Ascending aorta (tissue), 2 donors: ENCODE measurements at places on chromosomes 11 and 22. TPM values are rescaled to one million over a fixed set of nuclear protein-coding genes. Genes with fewer than 3 reads are reported as not detected.
A peak's percentile ranks its signal among the peaks of the same experiment; 100 is the strongest.

Gene FLRT1
- total RNA-seq = 10.3 TPM

DNA sequence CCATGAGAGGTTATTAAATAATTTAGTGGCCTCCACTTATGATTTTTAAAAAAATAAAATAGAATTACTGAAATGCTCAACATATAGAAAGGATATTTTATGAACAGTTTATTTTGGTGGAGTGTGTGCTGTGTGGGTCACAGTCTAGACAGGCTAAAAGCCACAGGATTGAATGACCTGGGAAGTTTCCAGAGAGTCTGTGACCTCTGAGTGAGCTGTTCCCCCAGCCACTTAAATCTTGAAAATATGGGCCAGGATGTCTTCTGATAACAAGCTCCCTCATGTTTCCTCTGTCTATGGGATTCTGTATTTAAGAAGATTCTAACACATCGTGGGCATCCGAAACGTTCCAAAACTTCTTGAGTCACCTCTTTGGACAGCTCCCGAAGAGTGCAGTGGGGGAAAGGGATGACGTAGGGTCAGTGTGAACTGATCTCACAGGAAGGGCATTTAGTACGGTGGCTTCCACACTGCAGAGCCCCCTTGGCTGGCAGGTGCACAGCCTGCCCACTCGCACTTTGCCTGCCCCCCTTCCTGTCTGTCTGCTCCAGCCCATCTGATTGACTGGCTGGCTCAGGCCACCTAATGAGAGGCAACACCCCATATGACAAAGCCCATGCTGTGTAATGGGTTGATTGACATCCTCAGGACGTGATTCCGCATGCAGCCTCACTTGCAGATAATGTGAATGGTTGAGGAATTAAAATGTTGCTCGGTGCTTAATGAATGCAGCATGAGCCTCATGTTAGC, 97.4 kb downstream of the NTM start:
- no peaks in the 10 kb centered on the region for H3K36me3 ChIP-seq
- H3K4me3 ChIP-seq = no peak overlapping the region
- H3K27me3 ChIP-seq = no peaks in the 10 kb centered on the region
- no peak for DNase-seq

DNA sequence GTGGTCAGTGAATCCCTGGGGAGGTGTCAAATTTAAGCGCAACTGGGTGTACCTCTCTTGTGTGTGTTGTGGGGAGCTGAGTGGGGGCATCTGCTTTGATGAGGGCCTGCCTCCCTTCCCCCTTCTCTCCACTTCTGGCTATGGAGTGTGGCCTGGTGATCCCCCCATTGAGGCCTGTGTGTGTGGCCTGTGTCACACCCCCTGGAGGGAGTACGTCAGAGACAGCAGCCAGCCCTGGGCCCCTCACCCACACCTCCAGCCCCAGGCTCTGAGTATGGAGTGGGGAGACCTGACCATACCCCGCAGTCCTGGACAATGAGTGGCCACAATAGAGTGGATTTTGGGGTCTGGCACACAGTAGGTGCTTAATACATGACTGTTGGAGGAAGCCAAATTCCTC, 51.4 kb upstream of the EIF3D start:
- H3K27me3 ChIP-seq = no peaks in the 10 kb centered on the region
- no peaks in the 10 kb centered on the region for H3K4me1 ChIP-seq
- DNase-seq = no peak
- H3K4me3 ChIP-seq = no peak overlapping the region
- H3K36me3 ChIP-seq = no peaks in the 10 kb centered on the region

GRCh38 chr22:17477391-17477833, 85.9 kb upstream of the SLC25A18 start:
- DNase-seq = no peak
- H3K36me3 ChIP-seq = no peaks in the 10 kb centered on the region

Gene CHEK1
- 0.21 TPM for total RNA-seq

Gene RFPL1
- not detected for total RNA-seq

Gene MPEG1
- 14.5 TPM for total RNA-seq

- H3K4me3 ChIP-seq = peak overlapping the region; percentile 34
- H3K27me3 ChIP-seq = no peaks in the 10 kb centered on the region
- peak; percentile 86 for DNase-seq
- peak overlapping the region; percentile 98 for H3K27ac ChIP-seq
- H3K4me1 ChIP-seq = peaks cover 96% of the 10 kb centered on the region
These were observed 76.5 kb upstream of the ARFGAP3 start for GRCh38 chr22:42933485-42934091.

GRCh38 chr22:24566899-24567511, 11.2 kb downstream of the SNRPD3 start:
- peaks cover 40% of the 10 kb centered on the region for H3K36me3 ChIP-seq
- H3K4me3 ChIP-seq = no peak overlapping the region
- no peak overlapping the region for H3K27ac ChIP-seq
- no peak for DNase-seq
- no peaks in the 10 kb centered on the region for H3K27me3 ChIP-seq
- H3K4me1 ChIP-seq = no peaks in the 10 kb centered on the region

DNA sequence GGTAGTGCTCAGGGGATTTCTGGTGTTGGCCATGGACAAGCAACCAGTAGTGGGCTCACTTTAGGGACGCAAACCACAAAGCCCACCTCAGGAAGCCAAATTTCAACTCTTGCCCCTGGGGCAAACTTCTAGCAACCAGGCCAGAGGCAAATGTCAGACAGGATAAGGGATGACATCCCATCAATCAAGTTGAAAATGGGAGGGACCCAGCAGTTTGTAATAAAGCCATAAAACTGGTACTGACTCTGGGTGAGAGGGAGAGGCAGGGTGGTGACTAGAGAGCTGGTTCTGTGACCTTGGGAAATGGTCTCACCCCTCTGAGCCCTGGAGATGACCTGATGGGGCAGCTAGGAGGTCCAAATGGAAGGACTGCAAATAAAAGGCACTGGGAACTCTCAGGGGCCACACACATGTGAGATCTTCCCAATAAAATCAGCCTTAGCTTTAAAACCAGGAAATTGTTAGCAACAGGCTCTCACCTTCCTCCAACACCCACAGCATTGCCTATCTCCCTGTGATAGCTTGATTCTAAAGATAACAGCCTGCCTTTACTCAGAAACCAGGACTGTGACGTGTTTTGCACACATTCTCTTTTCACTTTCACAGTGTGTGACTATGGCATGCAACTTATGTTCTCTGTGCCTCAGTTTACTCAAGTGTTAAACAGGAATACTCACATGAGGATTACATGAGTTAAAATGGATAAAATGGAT, 6.4 kb upstream of the TBC1D10A start:
- no peak overlapping the region for H3K4me3 ChIP-seq
- no peaks in the 10 kb centered on the region for H3K27me3 ChIP-seq
- H3K27ac ChIP-seq = no peak overlapping the region
- peaks cover 53% of the 10 kb centered on the region for H3K36me3 ChIP-seq
- DNase-seq = no peak
- no peaks in the 10 kb centered on the region for H3K4me1 ChIP-seq

Gene POU2AF1
- total RNA-seq = 0.11 TPM

Gene RPS19BP1
- 218 TPM for total RNA-seq
